ENCODE measurements at places on chromosomes 16 and 17. TPM values are rescaled to one million over a fixed set of nuclear protein-coding genes. Genes with fewer than 3 reads are reported as not detected.

DNA sequence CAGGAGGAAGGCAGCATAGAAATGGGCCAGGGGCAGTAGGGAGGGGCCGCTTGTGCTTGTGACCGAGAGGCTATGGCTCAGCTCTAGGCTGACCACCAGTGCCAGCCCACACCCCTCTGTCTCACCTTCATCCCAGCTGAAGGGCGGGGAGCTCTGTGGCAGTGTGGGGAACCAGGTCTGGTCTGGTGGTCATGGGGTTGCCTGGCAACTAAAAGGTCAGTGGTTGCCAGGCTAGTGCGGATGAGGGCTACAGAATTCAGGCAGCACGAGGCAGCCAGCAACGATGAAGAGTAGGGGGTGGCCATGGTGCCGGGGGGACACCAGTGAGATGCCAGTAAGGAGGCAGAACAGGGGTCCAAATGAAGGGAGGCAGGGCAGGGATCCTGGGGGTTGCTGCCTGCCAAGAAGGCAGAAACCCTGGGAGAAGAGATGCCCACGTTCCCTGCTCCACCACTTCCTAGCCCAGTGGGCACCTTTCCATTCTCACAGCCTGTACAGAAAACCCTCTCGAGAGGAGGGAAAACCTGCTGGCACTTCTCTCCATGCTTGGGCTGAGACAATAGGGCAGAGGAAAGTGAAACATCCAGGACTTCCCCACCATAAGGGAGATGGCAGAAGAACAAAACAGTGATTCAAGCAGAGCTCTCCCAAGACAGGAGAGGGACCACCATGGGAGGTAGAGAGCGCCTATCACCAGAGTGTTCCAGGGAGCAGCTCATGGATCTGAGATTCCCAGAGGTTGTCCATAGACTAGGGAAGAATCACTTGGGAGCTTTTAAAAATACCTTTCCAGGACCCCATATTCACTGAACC, 39.7 kb downstream of the SRCIN1 start:
- DNase-seq: no peak

GRCh38 chr16:87098976-87099720, 218.0 kb downstream of the C16orf95 start:
- no peak for DNase-seq

- DNase-seq: no peak
Observed at GRCh38 chr16:56945847-56946527, 14.0 kb downstream of the HERPUD1 start.

- DNase-seq: no peak
Observed at GRCh38 chr17:15648386-15648785, 28.9 kb upstream of the FBXW10B start.

GRCh38 chr16:77760800-77761199, 27.6 kb upstream of the VAT1L start:
- no peak for DNase-seq

- DNase-seq: no peak
Observed at GRCh38 chr16:88383401-88384221, 852 bp downstream of the ZNF469 start.

GAS7 gene
- total RNA-seq: 36.4 TPM

DNA sequence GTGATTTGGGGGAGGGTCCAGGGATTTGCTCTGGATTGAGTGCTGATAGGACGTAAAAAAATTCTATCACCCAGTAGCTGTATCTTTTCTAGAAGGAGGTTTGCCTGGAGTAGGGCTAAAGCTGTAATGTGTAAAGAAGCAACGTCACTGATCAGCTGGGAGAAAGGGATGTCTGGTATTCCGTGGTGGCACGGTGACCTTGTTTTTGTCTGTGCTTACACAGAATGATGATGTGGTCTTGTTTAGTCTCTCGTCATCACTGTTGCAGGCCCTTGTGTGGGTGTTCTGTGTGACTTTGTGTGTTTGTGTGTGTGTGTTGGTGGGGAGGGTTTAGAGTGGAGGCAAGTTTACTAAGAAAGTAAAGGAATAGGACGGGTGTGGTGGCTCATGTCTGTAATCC, 22.5 kb upstream of the ARHGAP17 start:
- DNase-seq: no peak

FAM83G gene
- total RNA-seq: 19.9 TPM

GRCh38 chr17:44353672-44354331, 8.7 kb downstream of the GRN start:
- DNase-seq: no peak

ADAD2 gene
- 1.6 TPM for total RNA-seq

KRTAP2-1 gene
- not detected for total RNA-seq

GRCh38 chr16:24728891-24729242, 584 bp upstream of the TNRC6A start:
- no peak for DNase-seq

GRCh38 chr17:34613064-34614019, 34.0 kb downstream of the TMEM132E start:
- DNase-seq: no peak

GRCh38 chr17:16444258-16444886, 29.0 kb downstream of the TRPV2 start:
- DNase-seq: no peak

DNA sequence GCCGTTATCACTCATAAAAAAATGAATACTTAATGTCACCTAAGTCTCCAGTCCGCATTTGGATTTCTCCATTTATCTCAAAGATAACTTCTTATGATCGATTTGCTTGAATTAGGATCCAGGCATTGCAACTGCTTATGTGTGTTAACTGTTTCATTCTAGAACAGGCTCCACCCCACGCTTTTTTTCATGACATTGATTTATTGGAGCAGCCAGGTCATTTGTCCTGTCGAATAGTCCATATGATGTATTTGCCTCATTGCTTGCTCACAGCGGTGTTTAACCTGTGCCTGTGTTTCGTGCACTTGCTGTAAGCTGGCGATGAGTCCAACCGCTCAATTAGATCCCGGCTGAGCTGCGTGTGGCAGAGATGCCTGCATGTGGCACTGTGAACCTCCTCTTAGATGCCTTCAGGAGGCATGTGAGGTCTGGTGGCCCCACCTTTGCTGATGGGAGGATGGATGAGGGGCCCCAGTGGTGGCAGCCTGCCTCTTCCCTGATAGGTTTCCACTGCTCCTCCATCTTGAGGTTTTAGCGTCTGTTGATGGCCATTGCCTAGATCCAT, 16.4 kb downstream of the DHX38 start:
- no peak for DNase-seq

DNA sequence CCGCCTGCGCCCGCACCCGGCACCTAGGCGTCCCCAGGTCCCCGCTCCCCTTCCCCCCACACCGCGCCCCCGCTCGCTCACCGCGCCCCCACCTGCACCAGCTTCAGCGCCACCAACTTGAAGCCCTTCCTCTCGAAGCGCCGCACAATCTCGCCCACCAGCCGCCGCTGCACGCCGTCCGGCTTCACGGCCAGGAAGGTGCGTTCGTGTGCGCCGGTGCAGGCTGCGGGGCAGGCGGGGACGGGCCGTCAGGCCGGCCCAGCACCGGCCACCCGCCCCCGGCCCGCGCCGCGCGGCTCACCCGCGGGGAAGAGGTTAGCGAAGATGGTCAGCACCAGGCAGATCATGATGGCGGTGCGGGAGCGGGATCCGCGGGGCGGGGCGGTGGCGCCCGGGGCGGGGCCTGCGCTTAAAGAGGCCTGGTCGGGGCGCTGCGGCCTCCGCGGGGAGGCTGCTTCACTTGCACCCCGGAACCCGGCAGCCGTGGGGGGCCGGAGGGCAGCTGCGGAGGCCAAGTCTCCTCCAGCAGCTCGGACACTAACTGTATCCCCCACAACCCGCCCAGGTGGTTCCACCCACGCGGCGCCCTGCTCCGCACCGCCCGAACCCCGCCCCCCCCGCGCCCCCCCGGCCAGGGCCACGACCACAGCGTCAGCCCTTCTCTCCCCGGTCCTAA, at the start of gene NME3:
TSS of gene NME3 (minus strand) at position 356 of the 676 bp plus-strand sequence. CDS start at position 347, 9 bp downstream.
- DNase-seq: peak; percentile 57

- peak; percentile 48 for DNase-seq
Observed at GRCh38 chr17:76709077-76709950, 1.5 kb downstream of the MXRA7 start.

GRCh38 chr17:59754552-59754951, 47.1 kb downstream of the VMP1 start:
- no peak for DNase-seq

Data from omental fat pad (tissue), 4 donors.